ENCODE measurements at places on chromosomes 5 and 9.

- no peak for DNase-seq
These were observed 36.6 kb downstream of the NREP start for GRCh38 chr5:111720333-111720890.

- DNase-seq = peak; percentile 81
These were observed 75.1 kb upstream of the PANK3 start for GRCh38 chr5:168654211-168654721.

DNA sequence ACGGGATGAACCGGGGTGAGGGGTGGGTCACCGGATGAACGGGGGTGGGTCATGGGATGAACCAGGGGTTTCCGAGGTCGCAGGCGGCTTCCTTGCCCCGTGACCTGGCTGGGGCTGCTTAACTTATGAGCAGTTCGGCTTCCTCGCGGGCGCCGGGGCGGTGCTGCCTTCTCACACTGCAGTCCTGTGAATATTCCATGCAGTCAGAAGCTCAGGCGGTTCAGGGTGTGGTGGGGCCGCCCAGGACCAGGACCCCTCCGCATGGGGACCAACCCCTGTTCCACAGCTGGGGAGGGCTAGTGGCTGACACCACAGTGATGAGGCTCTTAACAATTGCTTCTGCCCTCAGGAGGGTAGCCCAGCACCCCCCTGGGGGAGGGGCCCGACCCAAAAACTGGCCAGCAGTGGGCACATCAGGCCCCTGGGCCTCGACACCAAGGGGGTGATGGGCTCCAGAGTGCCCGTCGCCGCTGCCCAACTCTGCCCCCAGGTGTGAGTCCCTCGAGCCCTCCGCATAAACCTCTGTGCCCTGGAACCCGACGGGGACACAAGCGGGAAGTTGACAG, 30.9 kb upstream of the SLC9A3 start:
- no peak for DNase-seq

DNA sequence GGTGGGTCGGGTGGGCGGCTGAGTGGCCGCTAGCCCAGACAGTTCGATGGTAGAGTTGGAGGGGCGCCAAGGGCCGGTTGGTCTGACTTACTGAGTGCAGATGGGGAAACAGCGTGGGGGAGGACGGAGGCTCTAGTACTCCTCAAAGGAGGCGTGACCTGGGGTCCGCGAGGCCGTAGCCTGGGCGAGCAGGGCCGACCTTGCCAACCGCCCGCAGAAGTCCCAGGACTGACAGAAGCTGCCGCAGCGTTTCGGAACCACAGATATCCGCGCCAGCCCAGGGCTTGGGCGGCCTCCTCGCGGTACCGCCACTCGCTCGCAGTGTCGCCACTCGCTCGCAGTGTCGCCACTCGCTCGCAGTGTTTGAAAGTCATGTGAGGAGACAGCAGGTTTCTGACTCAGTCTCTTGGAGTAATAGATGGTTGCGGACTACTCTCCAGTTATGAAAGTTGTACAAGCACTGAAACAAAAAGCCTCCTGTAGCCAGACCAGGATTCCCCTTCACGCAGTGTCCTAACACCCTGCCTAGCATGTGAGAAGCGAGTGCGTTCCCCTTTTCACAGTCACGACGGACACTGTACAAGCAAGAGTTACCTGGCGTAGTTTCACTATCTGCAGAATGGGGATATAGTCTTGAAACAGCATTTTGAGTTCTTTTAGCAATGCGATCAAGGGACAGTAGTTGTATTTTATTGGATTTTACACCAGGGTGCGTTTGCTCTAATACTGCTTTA, 674 bp downstream of the TMEM38B start:
- peak; percentile 80 for DNase-seq

DNA sequence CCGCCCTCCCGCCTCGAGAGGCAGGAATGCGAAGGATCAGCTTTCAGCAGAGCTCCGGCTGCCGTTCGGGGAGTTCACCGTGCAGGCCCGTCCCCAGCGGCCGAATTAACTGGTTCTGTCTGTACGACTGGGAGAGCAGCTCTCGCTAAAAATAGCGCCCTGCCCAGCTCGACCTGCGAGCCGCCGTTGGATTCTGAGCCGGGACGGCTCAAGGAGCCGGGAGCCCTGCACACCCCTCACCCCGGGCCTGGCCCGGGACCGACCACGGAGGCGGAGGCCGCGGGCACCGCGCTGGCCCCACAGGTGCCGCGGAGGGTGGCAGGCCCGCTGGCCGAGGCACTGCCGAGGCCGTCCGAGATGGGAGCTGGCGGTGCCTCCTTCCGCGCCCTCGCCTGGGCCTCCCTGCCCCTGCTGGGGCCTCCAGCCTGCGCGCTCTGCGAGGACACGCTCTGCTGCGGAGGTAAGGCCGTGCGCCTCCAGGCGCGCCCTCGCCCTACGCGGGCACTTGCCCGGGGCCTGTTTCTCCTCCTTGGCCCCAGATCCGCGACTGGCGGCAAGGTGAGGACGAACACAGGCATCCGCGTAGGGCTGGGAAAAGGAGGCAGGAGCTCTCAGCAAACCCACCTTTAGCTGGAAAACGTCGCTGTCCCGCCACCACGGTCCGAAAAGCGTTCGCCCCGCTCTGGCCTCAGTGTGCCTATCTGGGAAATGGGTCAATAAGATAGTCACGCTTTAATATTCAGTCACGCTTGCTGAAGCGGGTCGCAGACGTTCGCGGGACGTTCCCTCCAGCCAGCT, 53.1 kb upstream of the DAB2IP start:
- DNase-seq = peak; percentile 90

GRCh38 chr5:40041452-40041851, 616.7 kb upstream of the DAB2 start:
- no peak for DNase-seq

GRCh38 chr9:135252980-135253304, 165.5 kb downstream of the OLFM1 start:
- DNase-seq = no peak

DNA sequence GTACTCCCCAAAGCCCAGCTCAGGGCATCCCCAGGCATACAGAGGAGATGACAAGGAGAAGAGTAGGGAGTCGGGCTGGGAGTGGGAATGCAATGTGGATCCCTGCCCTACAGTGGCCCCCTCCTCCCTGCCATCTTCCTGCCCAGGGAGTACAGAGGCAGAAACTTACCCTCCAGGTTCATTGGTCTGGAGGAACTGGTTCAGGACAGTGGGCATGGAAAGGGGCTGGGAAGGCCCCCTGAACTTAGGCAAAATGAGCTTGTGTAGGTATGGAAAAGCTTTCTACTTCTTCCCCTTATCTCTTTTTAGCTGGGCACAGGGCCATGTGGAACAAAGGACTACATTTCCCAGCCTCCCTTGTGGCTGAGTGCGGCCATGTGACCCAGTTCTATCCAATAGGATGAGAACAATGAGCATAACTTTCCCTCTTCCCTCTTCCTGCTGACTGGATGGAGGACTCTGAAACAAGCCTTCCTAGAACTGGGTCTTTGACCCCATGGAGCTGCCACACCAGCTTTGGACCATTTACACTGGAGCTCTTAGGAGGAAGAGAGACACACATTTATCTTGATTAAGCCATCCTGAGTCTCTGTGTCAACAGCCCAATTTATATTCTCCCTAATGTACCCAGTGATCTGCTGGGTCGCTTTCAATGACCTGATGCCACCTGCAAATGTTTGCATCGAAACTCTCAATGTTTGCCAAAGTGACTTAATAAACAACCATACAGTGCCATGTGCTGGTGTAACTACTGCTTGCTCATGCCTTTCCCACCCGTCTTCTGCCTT, 25.0 kb upstream of the HMCN2 start:
- peak; percentile 73 for DNase-seq

DNA sequence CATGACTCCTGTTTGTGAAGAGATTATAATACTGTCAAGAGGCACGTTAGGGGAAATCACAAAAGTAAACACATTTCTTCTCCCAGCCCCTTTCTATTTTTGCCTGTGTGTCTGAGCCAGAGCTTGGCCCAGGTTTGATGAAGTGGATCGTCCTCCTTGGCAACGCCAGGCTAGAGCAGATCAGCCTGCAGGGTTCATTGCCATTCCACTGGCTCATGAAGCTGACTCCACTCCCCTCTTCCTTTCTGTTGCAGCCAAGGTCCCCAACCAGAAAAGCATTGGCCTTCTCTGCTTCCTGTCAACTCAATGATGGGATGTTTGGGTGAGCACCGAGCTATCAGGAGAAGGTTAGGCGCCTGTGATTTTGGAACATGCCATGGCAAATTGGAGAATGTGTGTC, 3.3 kb downstream of the ADRB2 start:
- no peak for DNase-seq
